ENCODE measurements at places on chromosomes 16 and 17.

DNA sequence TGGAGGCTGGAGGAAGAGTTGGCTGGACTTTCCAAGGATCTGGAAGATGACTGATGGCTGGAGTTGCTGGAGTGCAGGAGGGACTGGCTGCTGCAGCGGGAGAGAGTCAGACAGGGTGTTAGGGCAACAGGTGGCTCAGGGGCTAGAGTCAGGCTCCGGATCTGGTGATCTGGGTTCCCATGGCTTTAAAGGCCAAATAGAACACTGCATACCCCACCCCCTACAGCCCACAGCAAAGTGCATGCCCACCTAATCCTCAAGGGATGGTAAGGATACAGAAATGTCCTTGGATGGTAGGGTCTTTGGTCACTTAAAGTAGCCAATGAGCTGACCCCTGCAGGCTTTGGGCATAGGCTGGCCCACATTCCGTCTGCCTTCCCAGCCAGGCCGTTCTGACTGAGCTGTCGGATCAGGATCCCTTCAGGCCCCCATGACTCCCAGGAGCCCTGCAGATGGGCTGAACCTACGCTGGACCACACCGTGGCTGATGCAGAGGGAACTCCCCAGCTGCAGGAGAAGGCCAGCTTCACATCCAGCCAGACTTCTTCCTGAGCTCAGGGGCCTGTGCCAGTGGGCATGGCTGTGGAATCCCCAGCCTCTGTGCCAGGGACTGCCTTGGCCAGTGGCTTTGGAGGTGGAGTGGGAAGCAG is 13.9 kb downstream of the TNS4 start:
- no peak for DNase-seq

- DNase-seq = no peak
Observed at GRCh38 chr17:10726196-10726595, 3.6 kb downstream of the TMEM220 start.

- peak; percentile 57 for DNase-seq
Observed at GRCh38 chr16:55502801-55503366, 6.0 kb upstream of the LPCAT2 start.

DNA sequence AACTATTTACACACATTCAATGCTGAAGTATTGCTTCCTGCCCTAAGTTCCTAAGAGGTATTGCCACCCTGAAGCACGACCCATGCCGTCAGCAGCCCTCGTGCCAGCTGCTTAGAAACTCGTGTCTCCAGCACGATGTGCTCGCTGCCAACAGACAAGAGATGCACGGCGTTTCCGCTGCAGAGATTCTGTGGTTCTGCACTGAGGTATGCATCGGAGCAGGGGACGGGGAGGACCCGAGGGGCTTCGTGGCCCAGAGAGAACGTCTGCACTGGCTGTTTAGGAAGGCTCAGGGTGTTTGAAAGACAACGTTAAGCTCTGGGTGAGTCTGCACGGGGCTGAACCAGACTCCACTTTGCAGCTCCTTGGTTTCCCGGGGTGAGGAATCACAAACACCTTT is 82.7 kb upstream of the CREBBP start:
- DNase-seq = no peak

DNA sequence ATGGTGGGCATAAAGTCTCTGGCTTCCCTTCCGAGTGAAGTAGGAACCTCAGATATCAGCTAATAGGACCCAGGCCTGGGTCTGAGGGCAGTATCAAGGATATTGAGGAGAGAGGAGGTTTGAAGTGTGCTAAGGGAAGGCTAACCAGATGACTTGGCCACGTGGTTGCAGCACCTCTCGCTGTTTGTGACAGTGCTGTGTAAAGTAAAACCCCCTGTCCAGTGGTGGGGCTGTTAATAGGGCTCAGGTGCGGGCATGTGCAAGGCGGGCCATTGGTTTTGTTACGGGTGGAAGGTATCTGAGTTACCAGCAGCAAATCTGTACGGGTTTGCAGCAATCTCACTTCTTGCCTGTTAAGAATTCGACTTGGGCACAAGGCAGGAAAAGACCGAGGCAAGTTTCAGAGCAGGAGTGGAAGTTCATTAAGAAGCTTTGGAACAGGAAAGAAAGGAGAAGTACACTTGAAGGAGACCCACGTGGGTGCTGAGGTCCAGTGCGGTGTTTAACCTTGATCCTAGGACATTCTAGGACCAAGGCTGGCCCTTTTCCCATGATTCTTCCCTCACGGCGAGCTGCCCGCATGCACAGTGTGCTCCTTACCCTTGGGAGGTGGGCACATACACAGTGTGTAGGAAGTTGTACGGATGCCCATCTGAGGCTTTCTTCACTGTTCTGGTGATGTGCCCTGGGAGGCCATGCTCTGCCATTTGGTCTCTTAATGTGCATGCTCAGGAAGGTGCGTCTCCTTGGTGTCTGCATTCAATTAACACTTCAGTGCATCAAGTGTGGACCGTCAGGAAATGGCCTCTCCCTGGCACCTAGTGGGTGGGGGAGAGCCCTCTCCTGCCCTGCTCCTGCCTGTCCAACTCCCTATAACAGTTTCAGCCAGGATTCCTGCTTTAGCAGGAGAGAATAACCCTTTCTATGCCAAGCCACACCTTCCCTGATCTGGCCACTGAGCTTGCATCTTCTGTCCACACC is 20.3 kb downstream of the SGF29 start:
- DNase-seq = no peak

- DNase-seq = peak; percentile 96
Observed at GRCh38 chr16:54511222-54511731, 224.7 kb upstream of the IRX3 start.

- peak; percentile 11 for DNase-seq
Observed at GRCh38 chr17:21194226-21194625, 19.7 kb downstream of the TMEM11 start.

- peak; percentile 89 for DNase-seq
Observed at GRCh38 chr17:65783845-65784334, 222.4 kb upstream of the AXIN2 start.

DNA sequence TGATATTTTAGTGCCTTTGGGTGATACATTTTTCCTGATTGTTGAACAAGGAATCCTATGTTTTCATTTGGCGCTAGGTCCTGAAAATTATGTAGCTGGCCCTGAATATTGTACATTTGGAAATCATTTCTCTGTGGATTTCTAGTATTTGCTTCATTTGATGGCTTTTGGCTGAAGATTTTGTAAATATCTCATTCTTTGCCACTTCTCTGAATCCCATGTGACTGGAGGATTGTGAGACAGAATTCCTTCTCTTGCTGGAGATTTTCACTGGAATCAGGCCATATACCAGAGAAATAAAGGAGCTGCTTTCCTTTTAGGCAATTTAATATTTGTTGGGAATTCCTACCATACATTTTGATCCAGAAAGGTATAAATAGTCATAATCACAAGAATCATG is 8.6 kb downstream of the KRT28 start:
- DNase-seq = peak; percentile 27

DNA sequence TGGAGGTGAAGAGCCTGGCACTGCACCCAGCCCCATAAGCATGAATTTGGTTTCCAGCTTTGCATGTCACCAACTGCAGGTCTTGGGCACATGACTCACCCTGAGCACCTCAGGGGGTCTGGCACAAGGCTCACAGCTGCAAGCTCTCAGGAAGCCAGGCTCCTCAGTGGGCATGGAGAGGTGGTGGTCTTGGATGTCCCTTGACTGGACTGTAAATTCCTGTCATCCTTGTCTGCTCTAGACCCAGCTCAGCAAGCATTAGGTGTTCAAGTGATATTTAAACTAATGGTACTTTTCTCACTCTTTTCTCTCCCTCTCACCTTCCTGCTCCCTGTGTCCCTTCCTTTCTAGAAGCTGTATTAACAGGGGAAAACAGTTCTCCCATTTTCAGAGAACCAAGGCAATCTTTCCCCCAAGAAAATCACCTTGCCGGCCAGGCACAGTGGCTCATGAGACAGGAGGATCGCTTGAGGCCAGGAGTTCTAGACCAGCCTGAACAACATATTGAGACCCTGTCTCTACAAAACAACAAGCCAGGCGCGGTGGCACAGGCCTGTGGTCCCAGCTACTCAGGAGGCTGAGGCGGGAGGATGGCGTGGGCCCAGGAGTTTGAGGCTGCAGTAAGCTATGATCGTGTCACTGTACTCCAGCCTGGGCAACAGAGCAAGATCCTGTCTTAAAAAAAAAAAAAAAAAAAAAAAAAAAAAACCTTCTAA is 5.1 kb upstream of the KIFC3 start:
- DNase-seq = peak; percentile 59

- DNase-seq = no peak
Observed at GRCh38 chr17:47801906-47802305, 19.7 kb downstream of the OSBPL7 start.

- no peak for DNase-seq
Observed at GRCh38 chr16:71902656-71903365, 7.5 kb downstream of the IST1 start.

DNA sequence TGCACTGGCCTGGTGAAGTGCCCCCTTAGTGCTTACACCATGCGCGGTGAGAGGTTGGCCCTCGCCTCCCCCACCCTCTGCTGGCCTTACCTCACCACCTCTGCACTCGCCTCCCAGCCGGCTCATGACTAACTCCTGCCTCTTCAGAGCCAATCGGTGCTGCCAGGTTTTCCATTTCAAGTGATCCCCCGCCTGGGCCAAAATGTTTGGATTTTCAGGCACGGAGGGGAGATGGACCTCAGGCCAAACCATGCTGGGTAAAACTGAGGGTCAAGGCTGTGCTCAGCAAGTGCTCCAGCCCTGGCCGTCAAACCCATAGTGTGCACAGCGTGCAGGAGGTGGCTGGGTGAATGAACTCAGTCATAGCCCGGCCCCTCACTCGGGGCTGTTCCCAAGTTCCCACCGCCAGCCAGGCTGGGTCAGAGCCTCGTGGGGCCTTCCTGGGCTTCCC is 175.4 kb downstream of the SEC14L1 start:
- DNase-seq = peak; percentile 39

- no peak for DNase-seq
Observed at GRCh38 chr16:24054741-24055491, 201.2 kb upstream of the CACNG3 start.

- DNase-seq = no peak
Observed at GRCh38 chr17:79141578-79142355, 67.1 kb downstream of the ENGASE start.

- no peak for DNase-seq
Observed at GRCh38 chr17:3448059-3448665, 14.5 kb upstream of the OR1E2 start.

DNA sequence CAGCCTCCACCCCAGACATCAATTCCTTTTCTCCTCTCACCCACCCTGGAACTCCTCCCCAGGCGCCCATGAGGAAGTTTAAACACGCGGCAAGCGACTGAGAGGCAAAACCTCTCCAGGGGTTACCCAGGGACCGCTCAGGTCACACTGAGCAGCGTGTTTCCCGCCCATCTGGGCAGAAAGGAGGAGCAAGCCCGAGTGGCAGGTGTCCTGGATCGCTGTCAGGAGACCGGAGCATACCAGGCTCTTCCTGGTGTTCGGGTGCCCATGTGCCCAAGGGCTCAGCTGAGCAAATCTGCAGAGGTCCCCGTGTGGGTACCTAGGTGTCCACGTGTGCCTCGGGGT is 491 bp downstream of the SLC25A19 start:
- DNase-seq = no peak

DNA sequence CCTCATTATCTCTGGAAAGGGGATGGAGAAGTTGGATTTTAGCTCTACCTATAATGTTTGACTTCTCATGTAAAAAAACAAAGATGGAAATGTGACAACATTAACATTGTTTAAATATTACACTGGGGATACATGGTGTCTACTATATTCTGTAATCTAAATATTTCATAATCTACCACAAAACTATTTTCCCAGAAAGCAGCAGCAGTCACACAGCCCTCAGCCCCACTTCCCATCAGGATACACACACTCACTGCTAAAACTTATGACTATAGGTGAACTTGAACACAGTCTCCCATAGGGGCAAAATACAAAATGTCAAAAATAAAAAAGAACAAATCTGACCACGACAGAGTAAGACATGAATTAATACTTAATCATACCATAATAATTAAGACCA is 95.7 kb downstream of the KANSL1 start:
- DNase-seq = peak; percentile 46

GRCh38 chr16:49704586-49705155 is 151.2 kb downstream of the ZNF423 start:
- DNase-seq = no peak

DNA sequence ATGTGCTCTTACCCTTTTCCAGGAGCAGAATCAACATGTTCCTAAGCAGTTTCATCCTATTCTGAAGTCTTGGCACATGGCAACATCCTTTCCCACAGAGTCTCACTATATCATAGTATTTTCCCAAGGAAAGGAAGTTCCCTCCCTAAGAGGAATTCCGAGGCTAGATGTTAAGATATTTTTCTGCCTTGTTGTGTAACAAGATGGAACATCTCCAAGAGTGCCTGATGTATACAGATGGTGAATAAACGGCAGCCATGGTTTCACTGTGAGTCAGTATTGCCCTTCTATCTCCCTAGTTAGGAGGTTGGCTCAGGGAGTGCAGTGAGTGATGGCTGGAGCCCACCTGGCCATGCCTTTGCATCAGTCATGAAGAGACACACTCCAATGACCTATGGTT is 48.2 kb downstream of the SPACA3 start:
- peak; percentile 60 for DNase-seq

- DNase-seq = peak; percentile 98
Observed at GRCh38 chr17:2235792-2236366, 67.7 kb downstream of the SMG6 start.

DNA sequence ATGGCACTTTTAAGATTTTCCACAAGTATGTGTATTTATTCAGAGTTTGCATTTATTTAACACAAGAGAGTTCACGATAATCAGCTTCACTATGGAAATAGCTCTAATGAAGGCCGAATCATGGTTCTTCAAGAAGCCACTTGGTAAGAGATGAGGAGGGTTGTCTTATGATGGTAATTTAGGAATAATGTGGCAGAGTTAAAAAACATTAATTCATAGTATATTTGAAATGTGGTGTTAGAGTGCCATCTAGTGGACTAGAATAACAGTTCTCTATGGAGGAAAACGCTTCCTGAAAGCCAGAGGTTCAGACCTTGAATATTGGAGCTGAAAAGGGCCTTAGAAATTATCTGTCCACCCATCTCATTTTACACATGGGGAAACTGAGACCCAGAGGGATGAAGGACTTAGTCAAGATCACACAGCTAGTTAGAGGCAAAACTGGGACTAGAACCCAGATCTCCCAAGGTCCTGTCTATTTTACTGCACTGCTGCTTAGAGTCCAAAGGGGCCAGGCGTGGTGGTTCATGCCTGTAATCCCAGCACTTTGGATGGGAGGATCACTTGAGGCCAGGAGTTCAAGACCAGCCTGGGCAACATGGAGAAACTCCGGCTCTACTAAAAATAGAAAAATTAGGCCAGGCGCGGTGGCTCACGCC is 33.8 kb upstream of the KPNB1 start:
- peak; percentile 64 for DNase-seq

GRCh38 chr17:50397111-50397918 is at the start of gene LRRC59:
Gene LRRC59 (minus strand): TSS chr17:50397523. CDS start chr17:50397317, 206 bp downstream.
- peak; percentile 88 for DNase-seq

- DNase-seq = peak; percentile 81
Observed at GRCh38 chr16:2983706-2984136, 3.5 kb upstream of the PKMYT1 start.

Measured in fibroblast of skin of scalp (primary cell).